ENCODE measurements at places on chromosomes 11 and 22. TPM values are rescaled to one million over a fixed set of nuclear protein-coding genes. Genes with fewer than 3 reads are reported as not detected.

The BARX2 gene
- 3.9 TPM for total RNA-seq

The TSPAN32 gene
- total RNA-seq: not detected

DNA sequence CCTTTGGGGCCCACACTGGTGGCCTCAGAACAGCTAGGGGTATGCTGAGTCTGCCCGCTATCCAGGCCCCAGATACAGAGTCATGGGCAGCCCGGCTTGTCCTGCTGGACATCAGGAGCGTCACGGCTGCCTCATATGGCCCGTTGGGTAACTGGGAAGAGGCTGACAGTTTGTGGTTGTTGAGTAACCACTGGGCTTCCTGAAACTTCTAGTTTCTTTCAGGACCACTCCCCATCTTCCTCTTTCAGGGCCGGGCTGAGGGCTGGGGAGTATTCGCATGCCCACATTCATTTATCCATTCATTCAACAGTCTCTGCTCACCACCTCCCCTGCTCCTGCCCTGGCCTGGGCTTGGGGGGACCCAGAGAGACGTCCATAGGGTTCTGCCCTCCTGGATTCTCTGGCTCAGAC lies 13.4 kb upstream of the P2RY2 start:
- no peak for DNase-seq

DNA sequence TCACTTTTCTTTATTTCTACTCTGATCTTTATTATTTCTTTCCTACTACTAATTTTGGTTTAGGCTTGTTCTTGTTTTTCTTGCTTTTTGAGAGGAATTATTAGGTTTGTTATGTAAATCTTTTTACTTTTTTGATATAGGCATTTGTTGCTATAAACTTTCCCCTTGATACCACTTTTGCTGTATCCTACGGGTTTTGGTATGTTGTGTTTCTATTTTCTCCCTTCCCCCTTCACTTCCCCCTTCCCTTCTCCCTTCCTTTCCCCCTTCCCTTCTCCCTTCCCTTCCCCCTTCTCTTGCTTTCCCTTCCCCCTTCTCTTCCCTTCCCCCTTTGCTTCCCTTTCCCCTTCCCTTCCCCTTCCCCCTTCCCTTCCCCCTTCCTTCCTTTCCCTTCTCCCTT lies 529.6 kb downstream of the RAB38 start:
- no peak for DNase-seq

DNA sequence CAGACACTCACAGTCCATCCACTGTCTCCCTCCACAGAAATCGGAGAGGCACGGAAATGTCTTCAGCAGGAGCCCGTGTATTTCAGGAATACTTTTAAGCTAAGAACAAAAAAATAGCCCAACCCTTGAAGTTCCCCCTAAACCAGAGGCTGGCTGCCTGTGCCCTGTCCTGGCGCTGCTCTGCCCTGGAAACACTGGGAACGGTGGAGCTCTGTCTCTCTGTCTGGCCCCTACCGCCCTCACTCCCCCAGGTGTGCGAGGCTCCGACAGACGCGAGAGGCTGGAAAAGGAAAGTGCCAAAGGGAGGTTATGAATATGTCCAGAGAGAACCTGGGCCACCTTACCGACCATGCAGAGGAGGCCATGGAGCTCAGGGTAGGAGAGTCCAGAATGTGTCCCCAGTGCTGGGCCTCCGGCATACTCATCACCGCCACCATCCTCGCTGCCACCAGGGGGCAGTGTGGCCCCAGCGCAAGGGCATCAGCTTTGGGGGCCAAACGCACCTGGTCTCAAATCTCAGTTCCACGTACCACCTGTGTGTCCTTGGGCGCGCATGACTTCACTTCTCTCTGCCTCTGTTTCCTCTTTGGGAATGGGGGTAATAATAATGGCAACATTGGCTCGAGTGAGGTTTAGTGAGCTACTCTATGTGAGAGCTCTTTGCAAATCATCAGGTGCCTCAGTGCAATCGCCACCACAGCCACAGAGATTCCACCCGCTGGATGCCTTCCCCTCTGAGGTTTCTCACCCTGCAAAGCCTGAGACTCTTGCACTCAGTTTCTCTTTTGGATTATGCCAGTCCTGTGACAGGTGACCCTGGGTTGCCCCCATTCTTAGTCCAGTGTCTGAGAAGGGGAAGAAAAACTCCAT lies 10.4 kb upstream of the SLCO2B1 start:
- DNase-seq: peak; percentile 61
